ENCODE measurements at places on chromosomes 2 and 18.

DNA sequence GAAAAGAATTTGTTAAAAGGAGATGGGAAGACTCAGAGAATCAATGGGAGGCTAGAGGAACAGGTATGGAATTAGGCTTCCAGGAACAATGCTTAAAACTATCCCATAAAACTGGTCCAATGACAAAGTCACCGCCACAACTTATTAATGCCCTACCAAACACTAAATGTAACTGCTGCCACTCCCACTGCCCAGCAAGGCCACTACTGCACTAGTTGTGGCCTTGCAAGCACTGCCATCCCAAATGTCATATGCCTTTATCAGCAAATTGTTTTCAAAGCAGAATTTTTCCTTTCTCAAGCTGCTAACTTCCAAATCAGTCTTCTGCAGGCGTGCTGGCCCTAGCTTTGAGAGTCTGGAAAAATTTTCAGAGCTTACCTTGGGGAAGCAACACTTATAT is 14.5 kb upstream of the C2orf69 start:
- H3K27ac ChIP-seq: no peak overlapping the region
- no peaks in the 10 kb centered on the region for H3K27me3 ChIP-seq
- no peaks in the 10 kb centered on the region for H3K36me3 ChIP-seq
- no peak overlapping the region for H3K4me3 ChIP-seq
- DNase-seq: no peak
- H3K4me1 ChIP-seq: no peaks in the 10 kb centered on the region

- no peaks in the 10 kb centered on the region for H3K4me1 ChIP-seq
- no peak overlapping the region for H3K27ac ChIP-seq
- H3K4me3 ChIP-seq: no peak overlapping the region
- H3K27me3 ChIP-seq: no peaks in the 10 kb centered on the region
- no peak for DNase-seq
These were observed 193.0 kb upstream of the THSD7B start for GRCh38 chr2:136572335-136572734.

- DNase-seq: no peak
- H3K27me3 ChIP-seq: no peaks in the 10 kb centered on the region
- no peaks in the 10 kb centered on the region for H3K36me3 ChIP-seq
- H3K4me1 ChIP-seq: no peaks in the 10 kb centered on the region
- no peak overlapping the region for H3K27ac ChIP-seq
These were observed 48.7 kb downstream of the CRIM1 start for GRCh38 chr2:36404318-36404717.

DNA sequence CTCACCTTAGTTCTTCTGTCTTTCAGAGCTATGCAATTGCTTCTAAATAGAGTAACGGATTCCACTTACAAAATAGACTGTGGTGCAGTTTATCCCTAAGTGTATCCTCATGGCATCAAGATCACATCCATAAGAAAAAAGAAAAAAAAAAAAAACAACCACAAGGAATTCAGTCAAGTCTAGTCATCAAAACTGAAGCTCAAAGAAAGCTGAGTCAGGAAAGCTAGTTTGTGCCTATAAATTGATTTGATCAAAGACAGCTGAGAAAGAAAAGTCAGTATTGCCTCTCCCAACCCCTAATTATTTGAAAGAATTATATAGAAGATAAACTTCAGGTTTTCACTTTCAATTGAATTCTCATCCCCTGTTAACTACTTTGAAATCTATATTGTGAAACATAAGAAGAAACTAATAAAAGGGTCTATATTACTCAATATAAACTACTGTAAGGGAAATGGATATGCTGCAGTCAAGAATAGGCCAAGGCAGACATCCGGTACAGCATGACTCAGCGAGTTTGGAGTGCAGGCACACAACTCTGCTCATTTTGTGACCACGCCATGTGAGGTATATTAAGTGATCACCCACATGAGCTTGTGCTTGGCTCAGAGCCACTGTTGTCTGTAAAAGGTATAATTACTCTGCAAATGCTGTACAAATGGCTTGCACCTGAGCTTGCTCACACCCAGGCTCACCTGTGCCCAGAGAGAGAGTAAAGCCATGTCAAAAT is 568.1 kb upstream of the CRIM1 start:
- no peak overlapping the region for H3K4me3 ChIP-seq
- H3K27ac ChIP-seq: no peak overlapping the region
- no peaks in the 10 kb centered on the region for H3K4me1 ChIP-seq
- DNase-seq: no peak
- H3K36me3 ChIP-seq: no peaks in the 10 kb centered on the region

DNA sequence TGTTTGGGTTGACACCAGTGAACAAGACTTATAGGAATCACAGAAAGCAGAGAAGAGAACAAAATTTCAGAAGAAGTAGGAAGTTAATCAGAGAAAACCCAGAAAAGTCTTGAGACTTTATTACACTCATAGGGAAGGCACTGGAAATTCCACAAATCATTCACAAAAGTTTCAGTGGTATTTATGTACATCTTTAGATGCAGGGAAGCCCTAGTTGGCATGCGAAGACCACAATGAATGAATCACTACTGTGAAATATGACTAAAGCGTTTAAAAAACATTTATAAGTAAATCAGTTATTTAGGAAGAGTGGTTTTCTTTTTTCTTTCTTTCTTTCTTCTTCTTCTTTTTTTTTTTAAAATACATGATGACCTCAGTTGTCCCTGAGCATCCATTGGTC is 105.1 kb downstream of the NUP35 start:
- H3K36me3 ChIP-seq: no peaks in the 10 kb centered on the region
- H3K27me3 ChIP-seq: no peaks in the 10 kb centered on the region

DNA sequence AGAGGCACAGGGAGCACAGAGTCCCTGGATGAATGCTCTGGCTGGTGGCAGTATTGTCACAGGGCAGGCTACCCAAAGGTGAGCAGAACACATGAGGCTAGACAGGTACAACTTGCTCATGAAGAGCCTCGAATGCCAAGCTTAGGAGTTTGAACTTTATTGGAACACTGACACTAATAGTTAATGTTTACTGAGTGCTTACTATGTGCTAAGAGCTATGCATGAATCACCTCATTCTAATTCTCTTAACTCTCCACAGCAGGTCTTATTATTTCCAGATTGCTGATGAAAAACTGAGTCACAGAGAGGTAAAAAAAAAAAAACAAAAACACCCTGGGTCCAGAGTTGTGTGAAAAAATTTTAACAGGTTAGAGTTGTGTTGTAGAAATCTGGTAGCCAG is 6.1 kb upstream of the EMX1 start:
- no peaks in the 10 kb centered on the region for H3K36me3 ChIP-seq
- H3K4me3 ChIP-seq: no peak overlapping the region
- no peak for DNase-seq
- no peak overlapping the region for H3K27ac ChIP-seq

DNA sequence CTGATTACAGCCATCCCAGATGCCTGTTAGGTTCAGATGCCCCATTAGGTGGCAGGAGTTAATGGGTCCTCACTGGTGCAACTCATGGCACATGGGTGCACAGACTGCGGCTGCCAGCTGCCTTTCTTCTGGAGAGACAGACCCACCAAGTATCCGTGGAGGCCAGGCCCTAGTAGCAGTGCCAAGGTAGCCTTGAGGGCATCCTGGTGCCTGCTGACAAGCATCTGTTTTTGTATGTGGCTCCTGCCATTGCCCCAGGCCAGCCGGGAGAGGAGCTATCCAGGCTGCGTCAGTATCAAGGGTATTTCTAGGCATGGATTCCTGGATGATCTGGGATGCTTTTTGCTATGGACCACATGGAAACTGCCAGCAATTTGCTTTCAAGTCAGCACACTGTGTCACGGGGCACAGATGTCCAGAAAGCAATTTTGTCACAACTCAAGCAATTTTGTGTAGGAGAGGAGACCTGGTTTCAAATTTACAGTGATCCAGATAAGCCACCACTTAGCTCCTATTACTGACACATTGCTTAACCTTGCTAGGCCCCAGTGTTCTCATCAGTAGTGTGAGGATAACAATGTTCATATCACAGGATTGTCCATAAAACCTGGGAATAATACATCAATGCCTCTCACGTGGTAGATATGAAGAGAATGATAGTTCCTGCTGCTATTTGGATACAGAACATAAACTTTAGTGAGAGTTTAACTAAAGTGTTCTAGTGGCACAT is 815.1 kb upstream of the RAB6C start:
- H3K27ac ChIP-seq: no peak overlapping the region
- DNase-seq: no peak
- peaks cover 4% of the 10 kb centered on the region for H3K27me3 ChIP-seq
- no peaks in the 10 kb centered on the region for H3K36me3 ChIP-seq
- no peaks in the 10 kb centered on the region for H3K4me1 ChIP-seq

- H3K36me3 ChIP-seq: peaks cover 4% of the 10 kb centered on the region
- peaks cover 52% of the 10 kb centered on the region for H3K4me1 ChIP-seq
- no peak overlapping the region for H3K4me3 ChIP-seq
- H3K27ac ChIP-seq: no peak overlapping the region
These were observed 26.8 kb downstream of the DGKD start for GRCh38 chr2:233380995-233381637.

DNA sequence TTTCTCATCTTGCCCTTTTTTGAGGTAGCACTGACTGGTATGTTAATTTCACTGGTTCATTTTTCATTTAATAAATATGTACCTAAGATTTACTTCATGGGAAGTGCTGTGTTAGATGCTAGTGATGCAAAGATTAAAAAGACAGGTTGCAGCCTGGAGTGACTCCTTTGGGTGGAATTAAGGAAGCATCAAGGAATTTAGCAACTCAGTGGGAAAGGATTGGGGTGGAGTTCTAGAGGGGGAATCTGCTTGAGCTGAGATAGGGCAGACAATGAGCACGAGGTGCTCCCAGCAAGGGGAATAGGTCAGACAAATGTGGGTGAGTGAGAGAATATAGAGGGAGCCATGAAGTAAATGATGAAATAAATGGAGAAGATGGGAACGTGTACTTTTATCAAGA is 57.0 kb downstream of the LYPD6 start:
- H3K36me3 ChIP-seq: no peaks in the 10 kb centered on the region
- no peak overlapping the region for H3K27ac ChIP-seq
- no peak overlapping the region for H3K4me3 ChIP-seq
- no peak for DNase-seq
- H3K4me1 ChIP-seq: no peaks in the 10 kb centered on the region

- H3K36me3 ChIP-seq: no peaks in the 10 kb centered on the region
- peaks cover 46% of the 10 kb centered on the region for H3K27me3 ChIP-seq
- peaks cover 20% of the 10 kb centered on the region for H3K4me1 ChIP-seq
- peak overlapping the region; percentile 64 for H3K4me3 ChIP-seq
- DNase-seq: peak; percentile 5
- no peak overlapping the region for H3K27ac ChIP-seq
These were observed 453 bp upstream of the ANTXR1 start for GRCh38 chr2:69012310-69013141.

- H3K27ac ChIP-seq: no peak overlapping the region
- H3K4me1 ChIP-seq: no peaks in the 10 kb centered on the region
- no peak overlapping the region for H3K4me3 ChIP-seq
These were observed 51.2 kb upstream of the ADAM23 start for GRCh38 chr2:206392118-206392517.

GRCh38 chr18:36667811-36668210 is 161.0 kb downstream of the TPGS2 start:
- H3K27me3 ChIP-seq: no peaks in the 10 kb centered on the region
- H3K4me1 ChIP-seq: no peaks in the 10 kb centered on the region
- no peak overlapping the region for H3K27ac ChIP-seq
- no peak overlapping the region for H3K4me3 ChIP-seq
- DNase-seq: no peak
- no peaks in the 10 kb centered on the region for H3K36me3 ChIP-seq

GRCh38 chr2:9164112-9164608 is 42.5 kb upstream of the ASAP2 start:
- H3K27me3 ChIP-seq: no peaks in the 10 kb centered on the region

DNA sequence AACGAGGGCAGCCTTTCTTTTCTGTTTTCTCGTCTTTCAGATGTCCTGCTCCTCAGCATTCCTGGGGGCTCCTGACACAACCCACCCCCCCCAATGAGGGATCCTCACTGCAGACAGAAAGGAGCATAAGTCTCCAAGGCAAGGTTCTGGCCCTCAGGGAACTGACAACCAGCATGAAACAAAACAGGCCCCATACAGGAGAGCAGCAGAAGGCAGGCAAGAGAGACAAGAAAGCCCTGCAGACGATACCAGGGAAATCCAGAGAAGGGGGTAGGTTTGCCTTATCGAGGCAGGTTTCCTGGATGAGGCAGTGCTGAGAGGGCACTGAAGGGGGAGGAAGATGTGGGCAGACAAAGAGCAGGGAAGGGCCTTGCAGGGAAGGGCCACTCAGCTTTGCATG is 103.9 kb upstream of the EPAS1 start:
- no peaks in the 10 kb centered on the region for H3K27me3 ChIP-seq
- H3K4me1 ChIP-seq: no peaks in the 10 kb centered on the region
- no peak overlapping the region for H3K27ac ChIP-seq
- DNase-seq: no peak
- no peaks in the 10 kb centered on the region for H3K36me3 ChIP-seq

DNA sequence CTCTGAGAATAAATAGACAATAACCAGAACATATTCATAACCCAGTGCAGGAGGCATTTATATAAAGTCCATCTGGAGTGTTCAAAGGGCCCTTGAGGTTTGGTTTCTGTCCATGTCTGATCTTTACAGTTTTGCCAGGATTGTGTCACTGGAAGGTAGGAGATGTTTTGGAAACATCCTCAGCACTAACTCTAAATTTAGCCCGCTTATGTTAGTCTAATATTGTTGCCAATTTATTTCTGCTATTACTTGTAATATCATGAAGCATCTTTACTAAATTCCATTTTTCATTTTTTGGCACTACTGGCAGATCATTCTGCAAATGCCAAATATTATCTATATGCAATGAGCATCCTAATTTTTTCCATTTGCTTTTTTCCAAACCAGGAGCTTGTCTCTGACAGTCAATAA is 22.4 kb upstream of the REV1 start:
- H3K36me3 ChIP-seq: no peaks in the 10 kb centered on the region
- H3K27ac ChIP-seq: no peak overlapping the region
- DNase-seq: no peak

DNA sequence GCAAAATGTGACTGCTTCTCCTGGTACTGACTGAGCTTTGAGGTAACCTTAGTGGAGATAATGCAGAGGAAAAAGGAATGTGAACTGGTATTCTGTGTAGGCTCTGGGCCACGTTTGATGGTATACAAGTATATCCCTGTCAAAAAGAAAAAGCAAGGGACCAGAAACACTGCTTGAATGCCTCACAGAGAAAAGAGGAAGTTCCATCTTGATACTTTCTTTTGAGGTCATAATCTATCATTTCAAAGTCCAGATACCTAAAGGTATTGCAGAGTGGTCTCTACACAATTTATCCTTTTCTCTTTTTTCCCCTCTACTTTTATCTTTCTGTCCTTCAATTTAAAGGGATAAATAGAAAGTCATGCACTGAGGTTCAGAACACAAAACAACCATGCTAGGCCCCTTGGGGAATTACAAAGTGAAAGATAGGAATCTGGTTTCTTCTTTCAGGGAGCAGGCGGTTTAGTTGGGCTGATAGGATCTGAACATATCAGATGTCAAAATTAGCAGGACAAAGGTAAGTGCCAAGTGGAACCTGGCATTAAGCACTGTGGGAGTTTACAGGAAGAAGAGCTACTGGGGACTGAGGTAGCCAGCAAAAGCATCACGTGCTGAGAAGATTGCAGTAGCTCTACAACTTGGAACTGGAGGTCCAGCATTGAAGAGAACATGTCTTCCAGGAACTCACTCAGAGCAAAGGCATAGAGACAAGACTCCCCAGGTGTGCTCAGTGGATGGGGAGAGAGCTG is 121.2 kb downstream of the LYPD6 start:
- H3K27me3 ChIP-seq: no peaks in the 10 kb centered on the region
- DNase-seq: no peak
- no peak overlapping the region for H3K4me3 ChIP-seq
- no peak overlapping the region for H3K27ac ChIP-seq

Data from CD4-positive, alpha-beta T cell (primary cell).